ENCODE measurements at places on chromosomes 7 and 10.
A peak's percentile ranks its signal among the peaks of the same experiment; 100 is the strongest.

DNA sequence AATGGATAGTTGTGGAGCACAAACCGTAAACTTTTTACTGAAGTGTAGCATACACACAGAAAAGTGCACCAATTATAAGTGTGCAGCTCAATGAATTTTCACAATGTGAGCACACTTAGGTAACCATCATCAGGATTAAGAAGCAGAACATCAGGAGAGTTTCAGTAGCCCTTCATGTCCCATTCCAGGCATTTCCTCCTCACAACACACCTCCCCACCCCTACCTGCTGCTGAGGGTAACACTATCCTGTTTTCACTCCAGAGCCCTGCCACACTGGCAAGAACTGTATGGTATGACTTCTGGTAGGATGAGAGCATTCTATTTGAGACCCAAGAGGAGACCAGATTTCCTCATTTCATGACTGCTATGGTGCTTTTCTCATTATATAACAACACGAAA lies 166.5 kb downstream of the PPP1R3A start:
- no peak for DNase-seq

DNA sequence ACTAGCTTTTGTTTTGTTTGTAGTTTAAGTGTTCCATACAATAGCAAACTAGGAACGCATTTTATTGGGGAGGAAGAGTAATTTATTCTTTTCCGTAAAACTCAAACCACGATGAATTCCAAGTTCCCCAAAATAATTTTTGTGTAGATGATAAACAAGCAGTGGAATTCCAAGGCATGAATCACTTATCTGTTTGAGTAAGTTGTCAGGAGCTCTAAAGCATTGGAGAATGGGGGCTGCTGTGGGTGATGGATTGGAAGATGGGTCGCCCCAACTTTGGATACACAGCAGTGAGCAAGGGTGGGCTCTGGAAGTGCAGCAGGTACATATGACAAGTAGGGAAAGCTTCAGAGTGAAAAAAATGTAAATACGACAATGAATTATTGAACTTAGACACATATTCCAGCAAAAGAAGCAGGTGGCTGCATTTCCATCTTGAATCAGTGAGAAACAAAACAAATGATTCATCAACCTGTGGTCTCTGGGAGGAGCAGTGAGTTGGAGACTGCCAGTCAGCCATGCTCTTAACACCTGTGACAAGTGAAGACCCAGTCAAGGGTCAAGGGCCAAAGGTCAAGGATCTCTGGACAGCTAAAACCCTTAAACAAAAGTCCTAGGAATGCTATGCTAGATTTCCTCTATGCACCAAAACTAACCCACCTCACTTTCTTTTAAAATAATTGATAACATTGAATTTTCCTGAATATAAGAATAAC lies 34.2 kb upstream of the ADRB1 start:
- no peak for DNase-seq

- no peak for DNase-seq
Measured at GRCh38 chr7:40306596-40306995, 171.8 kb downstream of the SUGCT start.

- DNase-seq, result no peak
Measured at GRCh38 chr7:90944021-90944420, 320.2 kb upstream of the FZD1 start.

- DNase-seq, result no peak
Measured at GRCh38 chr10:20986049-20986448, 88.9 kb upstream of the NEBL start.

- DNase-seq, result no peak
Measured at GRCh38 chr7:71095266-71095860, 36.6 kb upstream of the GALNT17 start.

DNA sequence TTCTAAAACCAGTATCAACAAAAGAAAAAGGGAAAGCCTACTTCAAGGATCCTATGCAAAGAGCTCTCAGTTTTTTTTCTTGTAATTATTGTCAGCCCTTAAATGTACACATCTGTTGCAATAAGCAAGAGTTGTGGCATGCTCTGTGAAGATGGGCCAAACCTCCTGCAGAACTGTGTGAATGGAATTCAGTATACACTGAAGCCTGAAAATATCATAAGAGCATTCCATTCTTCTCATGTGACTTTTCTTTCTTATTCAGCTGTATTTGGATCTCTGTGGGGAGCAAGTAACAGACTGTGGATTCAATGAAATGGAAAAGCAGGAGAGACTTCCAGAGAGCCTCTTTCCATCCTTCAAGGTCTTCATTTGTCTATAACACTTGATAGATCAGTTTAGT lies 130.7 kb downstream of the SAMD9 start:
- DNase-seq, result no peak

DNA sequence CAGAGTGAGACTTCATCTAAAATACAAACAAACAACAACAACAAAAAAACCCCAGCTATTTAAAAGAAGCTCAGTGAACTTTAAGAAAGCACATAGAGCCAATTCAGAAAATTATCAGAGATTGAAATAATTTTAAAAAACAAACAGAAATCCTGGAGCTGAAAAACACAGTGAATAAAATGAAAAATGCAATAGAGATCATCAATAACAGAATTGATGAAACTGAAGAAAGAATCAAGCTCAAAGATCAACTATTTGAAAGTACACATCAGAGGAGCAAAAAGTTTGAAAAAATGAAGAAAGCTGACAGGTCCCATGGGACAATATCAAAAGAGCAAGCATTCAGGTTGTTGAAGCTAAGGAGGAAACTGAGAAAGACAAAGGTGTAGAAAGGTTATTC lies 12.2 kb upstream of the ZNF746 start:
- DNase-seq, result no peak

DNA sequence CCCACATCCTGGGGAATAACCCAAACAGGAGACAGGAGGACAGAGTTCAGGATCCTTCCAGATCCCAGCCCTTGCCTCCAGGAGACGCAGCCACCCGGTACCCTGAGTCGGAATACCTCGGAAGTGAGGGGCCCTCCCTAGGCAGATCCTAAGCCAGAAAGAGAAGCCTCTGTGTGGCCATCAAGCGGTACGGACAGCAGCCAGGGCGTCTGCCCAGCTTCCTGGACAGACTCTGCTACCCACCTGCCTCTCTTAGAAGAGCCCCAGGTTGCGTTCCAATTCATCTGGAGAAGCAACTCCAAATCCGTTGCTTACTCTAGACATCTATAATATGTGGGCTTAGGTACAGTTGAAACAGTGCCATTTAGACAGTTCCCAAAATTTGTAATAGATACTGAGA lies 220.2 kb upstream of the SH2B2 start:
- no peak for DNase-seq

GRCh38 chr10:92517034-92517655 lies 56.7 kb downstream of the IDE start:
- DNase-seq, result peak; percentile 1

- DNase-seq, result no peak
Measured at GRCh38 chr7:151744656-151745638, 132.0 kb downstream of the PRKAG2 start.

DNA sequence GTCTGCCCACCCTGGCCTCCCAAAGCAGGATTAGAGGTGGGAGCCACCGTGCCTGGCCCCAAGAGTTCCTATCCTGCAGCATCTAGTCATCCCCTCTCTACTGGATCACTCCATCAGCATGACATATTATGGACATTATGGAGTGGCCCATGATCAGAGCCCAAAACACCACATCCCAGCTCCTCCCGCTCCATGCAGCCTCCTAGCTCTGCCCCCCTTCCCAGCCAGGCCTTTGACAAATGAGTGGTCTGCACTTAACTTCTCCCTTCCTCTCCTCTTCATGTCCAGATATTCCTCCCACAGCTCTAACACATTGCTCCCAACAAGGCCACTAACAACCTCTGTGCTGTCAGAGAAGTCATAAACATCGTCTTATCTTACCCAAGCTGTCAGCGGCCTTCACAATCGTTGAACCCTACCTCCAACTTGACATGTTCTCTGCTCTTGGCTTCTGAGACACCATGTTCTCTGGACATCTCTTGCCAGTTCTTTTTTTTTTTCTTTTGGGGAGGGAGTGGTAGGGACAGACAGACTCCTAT lies 187.6 kb downstream of the NSUN6 start:
- no peak for DNase-seq

DNA sequence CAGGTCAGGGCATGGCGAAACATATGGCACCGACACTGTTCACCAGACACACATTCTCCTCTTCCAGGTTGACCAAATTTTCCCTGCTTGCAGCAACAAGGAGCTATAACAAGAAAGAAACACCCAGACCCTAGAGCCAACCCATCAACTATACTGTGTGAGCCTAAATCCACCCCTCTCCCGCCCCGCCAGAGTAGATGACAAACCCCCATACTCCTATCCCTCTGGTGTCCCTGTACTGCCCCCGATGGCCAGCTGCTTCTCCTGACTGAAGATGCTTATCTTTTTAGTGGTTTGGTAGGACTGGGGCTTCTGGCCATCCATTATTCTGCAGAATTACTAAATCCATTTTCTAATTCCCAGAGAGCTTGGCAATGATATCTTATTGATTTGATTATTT lies 70.1 kb upstream of the EEPD1 start:
- DNase-seq, result no peak

GRCh38 chr7:124084024-124084423 lies 51.2 kb upstream of the TMEM229A start:
- no peak for DNase-seq

DNA sequence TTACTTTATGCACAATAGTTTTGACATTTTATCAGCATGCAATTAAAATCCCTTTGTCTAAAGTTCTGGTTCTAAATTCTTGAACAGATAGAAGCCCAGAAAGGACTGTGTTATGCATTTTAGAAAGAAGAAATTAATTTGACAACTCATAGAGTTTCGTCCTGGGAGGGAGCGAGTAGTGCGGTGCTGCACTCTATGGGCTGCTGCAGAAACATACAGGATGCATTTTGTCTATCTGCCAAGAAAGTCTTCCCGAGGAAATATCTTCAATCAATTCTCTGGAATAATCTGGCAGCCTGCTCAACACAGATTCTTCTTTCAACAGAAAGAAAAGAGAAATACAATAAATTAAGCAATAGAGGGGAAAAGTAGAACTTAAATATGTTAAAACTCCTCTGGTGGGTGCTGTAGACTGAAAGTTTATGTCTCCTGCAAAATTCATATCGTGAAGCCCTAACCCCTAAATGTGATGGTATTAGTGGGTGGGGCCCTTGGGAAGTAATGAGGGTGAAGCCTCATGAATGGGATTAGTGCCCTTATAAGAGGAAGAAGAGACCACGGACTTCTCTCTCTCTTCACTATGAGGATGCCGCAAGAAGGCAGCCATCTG lies 39.0 kb upstream of the IFRD1 start:
- no peak for DNase-seq

GRCh38 chr7:45342236-45342635 lies 184.6 kb downstream of the RAMP3 start:
- no peak for DNase-seq

DNA sequence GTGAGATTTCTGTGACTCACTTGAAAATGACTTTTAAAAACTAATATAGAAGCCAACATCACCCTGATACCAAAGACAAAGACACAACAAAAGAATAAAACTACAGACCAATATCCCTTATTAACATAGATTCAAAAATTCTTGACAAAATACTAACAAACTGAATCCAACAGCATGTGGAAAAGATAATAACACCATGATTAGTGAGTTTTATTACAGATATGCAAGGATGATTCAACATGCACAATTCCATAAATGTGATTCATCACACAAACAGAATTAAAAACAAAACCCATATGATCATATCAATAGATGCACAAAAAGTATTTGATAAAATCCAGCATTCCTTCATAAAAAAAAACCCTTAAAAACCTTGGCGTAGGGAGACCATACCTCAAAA lies 6.5 kb downstream of the MGAM start:
- DNase-seq, result no peak

DNA sequence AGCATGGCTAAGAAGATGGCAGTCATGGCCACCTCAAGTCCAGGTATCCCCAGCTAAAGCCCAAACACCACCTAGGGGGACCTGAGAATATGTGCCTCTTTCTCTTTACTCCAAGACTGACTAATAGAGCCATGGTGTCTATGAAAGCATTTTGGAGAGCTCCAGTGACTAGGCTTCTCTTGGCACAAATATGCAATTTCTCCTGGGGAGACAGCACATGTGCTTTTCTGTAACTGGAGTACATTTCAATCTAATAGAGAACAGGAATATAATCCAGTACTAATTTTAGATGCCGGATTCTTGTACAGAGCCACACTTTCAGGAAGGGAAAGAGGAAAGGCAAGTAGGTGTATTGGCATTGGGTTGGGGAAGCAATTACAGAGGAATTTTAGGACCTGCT lies 260.1 kb downstream of the BMPER start:
- DNase-seq, result no peak

DNA sequence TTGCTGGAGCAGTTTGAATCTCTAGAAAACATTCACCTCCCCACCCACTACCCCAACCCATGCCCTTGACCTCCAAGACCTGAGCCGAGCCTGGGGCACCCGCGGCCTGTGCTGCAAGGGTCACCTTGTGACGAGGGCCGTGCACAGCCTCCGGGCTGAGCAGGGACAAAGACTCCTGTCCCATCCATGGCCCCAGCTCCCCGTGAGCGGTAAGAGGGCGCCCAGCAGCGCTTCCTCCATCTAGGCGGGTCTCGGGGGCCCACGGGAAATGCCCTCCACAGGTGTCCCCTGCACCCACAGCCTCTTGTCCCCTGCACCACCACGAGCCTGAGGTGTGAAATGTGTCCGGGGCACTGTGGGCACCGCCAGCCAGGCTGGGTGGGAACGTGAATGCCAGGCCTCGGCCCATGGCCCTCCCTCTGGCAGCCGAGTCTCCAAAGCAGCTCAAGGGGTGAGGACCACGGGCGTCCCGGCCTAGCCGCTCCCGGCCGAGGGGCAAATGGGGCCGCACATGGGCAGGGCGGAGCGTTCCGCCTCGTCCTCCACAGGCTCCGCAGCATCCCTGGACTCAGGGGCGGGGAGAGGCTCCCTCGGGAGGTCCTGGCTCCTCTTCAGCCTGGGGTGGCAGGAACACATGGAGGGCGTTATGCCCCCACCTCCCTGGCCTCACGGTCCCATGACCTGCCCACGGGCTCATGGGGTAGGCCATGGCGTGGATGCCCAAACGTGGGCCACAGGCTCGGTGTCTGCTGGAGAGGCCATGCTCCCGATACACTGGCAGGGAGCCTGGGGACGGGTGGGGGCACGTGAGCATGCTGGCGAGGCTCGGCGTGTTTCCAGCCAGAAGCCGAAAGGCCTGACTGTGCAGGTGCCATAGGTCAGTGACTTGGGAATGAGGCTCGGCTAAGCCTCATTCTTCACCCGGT lies 21.1 kb downstream of the DPYSL4 start:
- no peak for DNase-seq

DNA sequence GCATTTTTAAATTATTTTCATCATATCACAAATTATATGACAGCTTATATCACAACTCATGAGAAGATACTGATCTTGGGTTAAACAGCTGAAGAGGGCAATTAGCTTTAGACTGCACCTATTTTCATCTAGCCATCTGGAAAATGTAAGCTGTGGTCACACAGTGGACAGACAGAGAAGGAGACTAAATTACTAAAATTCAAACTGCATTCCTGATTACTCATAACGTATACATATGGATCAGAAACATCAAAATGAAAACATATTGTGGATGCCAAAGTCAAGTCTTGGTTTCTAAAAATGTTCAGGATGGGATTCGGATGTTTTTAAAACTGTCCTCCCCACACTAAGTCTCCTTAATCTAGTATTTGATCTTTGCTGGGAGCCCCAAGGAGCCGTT lies 6.6 kb downstream of the BBIP1 start:
- DNase-seq, result no peak
